Activated naive CD4-positive, alpha-beta T cell (primary cell): ENCODE measurements at places on chromosomes 3 and 15.

- no peak for DNase-seq
Measured at GRCh38 chr15:47258521-47258920, 458.8 kb upstream of the SEMA6D start.

DNA sequence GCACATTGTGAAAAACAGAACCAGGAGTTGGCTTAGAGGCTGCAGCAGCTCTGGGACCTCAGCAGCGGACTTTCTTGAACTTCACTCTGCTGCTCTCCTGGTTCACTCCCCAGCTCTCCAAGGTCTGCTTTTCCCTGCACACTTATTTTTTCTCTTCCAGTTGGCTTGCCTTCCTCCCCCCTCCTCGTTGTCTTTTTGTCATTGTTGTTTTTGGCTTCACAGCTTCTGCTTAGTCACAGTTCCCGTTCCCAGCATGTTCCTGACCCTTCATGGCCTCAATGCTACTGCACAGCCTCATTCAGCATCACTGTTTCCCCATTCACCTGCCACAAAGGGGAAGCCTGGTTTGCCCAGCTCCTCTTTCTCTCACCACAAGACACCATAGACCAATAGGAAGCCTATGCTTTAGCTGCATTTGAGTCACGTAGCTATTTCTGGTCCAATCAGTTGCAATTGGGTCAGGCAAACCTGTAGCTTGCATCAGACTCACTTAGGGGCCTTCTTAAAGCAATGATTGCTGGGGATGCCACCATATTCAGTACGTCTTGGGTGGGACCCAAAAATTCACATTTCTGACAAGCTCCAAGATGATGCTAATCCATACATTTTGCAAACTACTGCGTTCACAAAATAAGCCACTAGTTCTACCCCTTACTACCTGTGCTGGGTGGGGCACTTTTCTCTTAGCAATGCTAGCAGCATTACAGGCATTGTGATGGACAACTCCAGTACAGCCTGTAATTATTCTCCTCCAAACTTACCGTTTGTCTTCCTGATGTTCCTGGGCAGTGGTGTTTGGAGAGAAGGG is 7.8 kb upstream of the SUMF1 start:
- no peak for DNase-seq

- DNase-seq = no peak
Measured at GRCh38 chr15:72491768-72492167, 17.6 kb downstream of the ARIH1 start.

DNA sequence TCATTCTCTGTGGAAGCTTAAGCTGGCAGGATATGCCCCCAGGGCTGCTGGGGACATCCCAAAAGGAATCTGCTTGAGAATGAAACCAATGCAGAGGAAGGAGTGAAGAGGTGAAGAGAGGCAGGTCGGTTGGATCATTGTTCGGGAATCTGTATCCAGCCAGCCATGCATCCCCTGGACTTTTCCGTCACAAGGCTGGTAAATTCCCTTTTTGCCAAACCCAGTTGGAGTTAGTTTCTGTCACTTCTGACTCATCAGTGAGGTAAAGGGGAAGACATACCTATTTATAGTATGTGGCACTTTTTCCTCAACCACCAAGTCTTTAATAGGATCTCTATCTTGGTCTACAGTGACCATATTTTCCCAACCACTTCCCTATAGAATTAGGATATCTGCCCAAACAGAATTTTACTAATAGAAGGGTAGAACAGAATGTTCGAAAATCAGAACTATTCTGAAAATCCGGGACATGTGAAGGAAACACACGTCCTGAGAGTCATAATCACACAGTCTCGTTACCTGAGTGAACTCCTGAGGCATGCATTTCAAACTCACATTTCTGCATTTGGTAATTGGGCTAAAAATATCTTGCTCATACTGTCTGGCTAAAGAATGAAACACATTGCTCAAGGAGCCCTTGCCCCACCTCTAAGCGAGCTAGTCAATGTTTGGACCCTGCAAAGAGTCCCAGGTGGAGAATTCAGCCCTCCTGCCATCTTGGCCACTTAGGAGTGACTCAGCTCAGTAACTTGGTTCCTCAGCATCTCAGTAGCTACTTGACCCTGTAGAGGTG is 289.7 kb upstream of the ADAMTS9 start:
- no peak for DNase-seq

DNA sequence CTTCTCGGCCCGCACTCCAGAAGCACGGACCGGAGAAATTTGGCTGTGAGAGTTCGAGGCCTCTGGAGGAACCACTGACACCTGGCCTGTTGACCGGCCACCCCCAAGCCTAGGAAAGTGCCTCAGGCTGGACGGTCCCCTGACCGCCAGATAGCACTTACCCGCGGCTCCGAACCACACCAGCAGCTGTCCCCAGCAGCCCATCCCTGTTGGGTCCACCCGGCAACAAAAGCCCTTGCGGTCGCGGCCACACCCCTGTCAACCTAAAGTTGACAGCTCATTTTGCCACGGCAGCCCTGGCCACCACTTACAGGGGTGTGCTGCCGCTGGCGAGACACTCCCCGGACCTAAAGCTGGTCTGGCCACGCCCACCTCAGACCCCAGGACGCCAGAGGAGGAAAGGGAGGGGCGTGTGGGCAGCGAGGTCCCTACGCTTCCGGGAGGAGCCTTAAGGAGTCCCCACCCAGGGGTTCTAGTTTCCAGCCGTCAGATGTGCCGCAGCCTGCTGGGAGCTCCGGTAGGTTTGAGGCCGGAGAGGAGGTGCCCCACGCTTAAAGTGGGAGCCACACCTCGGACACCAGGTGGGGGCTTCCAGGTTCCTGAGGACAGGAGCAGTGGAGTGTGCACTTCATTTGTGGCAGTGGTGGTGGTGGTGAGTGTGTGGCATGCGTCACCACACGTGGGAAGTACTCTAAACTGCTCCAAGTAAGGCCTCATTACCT is at the start of gene LTK:
Gene LTK (minus strand): TSS at position 322 of the 722 bp plus-strand sequence. CDS start 118 bp downstream, at position 204.
- no peak for DNase-seq

DNA sequence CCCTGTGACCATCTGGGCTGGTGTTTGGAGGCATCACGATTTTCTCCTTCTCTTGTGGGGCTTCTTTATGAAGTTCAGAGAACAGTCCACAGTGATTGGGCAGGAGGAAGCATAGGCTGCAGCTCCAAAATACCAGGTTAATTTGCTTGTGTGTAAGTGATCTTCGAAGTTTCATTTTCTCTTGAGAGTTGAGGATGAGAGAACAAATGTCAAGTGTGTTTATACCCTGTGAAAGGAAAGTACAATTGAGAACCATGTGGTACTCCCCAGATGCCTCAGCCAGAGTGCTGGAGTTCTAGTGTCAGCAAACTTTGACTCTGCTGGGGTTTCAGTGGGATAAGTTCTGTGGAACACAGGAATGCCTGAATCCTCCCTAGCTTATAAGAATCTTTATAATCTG is 357.1 kb upstream of the CFAP20DC start:
- no peak for DNase-seq

- no peak for DNase-seq
Measured at GRCh38 chr3:22779737-22780136, 423.4 kb upstream of the UBE2E2 start.

DNA sequence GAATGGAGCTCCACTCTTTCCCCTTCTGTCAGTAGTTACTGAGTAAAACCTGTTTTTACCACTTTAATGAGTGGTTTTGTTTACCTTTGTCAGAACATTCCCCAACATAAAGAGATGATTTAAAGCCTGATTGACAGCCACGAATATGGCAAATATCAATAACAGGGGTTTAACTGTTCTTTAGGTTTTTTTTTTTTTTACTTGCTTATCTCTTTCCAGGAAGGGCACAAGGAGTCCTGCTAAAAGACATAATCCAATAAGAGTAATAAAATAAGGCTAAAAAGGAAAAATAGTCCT is 11.5 kb upstream of the UBE2Q2 start:
- no peak for DNase-seq

GRCh38 chr3:85259748-85260147 is 301.0 kb downstream of the CADM2 start:
- DNase-seq = no peak

DNA sequence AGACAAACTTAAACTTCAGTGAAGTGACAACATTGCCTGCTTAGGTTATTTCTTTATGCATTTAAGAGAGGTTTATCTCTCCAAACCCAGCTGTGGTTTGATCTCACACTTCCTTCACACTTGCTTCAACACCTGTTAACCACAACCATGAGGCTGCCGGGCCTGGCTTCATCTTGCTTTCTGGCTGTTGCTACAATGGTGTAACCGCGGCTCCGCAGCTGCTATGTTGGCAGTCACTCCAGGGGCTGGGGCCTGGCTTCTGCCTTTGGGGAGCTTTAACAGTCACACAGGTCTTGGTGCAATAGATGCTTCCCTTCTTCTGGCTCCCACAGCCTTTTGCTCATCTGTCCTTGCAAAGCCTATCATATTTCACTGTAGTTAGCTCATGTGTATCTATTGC is 72.9 kb upstream of the MNS1 start:
- no peak for DNase-seq

DNA sequence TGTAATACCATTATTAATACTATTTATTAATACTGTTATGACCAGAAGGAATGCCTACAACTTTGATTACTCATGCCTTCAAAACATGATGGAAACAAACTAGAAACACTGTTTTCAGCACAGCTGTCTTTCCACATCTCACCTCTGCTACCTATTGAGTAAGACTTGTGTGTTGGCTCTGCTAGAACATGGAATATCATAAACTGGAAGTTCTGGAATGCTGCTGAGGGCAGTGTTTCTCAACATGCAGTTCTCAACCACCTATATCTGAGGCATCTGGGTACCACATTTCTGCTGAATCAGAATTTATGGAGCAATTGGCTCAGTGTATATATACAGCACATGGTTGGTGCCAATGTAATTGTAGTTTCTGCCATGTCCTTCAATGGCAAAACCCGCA is 392.1 kb downstream of the TUSC7 start:
- DNase-seq = no peak

DNA sequence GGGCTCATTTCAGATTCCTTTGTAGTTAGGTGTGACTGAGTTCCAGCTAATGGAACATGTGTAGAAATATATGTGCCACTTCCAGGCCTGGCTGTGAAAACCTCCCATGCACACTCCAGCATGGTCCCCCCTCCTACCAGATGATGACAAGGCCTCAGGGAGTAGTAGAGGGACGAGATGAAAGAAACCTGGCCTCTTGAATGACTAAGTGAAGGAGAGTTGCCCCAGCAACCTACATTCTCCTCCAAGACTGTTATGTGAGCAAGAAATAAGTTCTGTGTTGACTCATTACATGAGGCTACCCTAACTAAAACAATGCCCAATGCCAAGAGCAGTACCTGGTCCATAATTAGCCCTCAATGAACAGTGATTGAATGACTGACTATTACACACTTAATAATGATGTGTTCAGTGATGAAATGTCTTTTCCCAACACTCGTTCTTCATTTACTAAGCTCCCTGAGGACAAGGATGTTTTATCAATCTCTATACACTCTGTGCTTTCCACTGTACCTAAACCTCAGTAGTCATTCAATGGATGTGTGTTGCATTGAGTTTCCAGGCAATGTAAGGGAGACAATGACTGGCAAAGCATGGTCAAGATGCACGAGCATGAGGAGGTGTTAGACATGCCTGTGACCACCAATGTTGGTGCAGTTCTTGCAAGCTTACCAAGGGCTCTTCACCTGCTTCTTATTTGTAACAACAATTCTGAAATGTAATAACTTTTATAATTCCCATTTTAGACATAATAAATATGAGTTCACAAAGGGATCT is 62.0 kb upstream of the BCL6 start:
- DNase-seq = no peak

GRCh38 chr15:55799291-55800212 is 56.6 kb upstream of the PRTG start:
- no peak for DNase-seq

DNA sequence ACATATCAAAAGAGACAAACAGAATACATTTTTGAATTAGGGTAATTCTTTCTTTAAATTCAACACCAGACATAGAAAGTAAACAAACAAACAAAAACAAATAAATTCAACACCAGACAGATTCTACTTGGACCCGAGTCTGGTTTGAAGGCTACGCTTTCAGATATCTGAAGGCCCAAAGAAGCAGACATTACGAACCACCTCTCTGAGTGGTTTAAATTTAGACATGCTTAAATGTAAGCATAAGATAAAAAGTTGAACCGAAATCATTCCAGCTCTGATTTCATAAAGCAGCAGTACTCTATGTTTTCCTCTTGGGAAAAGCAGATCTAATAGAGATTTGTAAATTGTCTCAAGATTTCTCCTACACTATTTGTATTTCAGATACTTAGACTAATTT is 29.9 kb downstream of the UBA5 start:
- DNase-seq = no peak

- DNase-seq = no peak
Measured at GRCh38 chr3:24311881-24312280, 182.8 kb downstream of the THRB start.

DNA sequence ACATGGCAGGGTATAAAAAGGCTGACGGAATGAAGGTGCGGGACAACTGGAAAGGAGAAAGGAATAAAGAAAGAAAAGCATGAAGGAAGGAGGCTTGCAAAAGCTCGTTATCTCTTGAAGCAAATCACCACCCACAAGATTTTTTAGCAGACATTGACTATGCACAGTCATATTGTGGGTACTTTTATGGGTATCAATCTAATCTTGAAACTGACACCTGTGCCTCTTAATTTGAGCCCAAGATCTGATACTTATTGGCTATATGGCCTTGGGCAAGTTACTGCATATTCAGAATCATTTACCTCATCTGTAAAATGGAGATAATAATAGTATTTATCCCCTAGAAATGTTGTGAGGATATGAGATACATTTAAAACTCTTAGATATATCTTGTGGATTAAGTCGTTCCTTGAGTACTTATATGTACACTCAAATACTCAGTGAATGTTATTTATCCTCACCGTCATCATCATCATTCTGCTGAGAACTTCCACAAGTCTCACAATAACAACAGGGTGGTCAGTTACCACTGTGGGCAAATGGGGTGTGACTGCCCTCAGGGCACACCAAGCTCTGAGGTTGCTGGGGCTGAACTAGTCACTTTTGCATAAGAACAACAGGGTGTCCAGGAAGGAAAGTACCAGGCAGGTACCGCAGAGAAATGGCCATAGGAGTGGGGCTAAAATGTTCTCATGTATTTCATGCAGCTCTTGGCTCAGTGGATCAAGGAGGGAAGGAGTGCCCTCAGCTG is 266.1 kb downstream of the SLC9A9 start:
- DNase-seq = no peak

DNA sequence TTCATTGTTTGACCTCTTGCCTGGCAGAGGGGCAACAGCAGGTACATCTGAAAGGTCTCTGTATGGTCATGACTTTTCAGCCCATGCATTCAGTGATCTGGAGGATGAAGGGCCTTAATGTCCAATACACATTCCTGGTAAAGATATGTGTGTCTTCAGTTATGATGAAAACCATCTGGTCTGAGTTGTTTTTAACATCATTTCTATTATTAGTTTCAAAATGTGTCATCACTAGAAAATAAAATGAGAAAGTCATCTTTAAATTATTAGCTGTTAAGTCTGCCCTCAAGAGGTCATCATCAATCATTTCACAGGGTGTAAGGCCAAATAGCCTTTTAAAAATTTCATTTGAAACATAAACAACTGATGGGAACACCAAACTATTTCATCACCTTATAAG is 92.1 kb upstream of the PLSCR4 start:
- no peak for DNase-seq

DNA sequence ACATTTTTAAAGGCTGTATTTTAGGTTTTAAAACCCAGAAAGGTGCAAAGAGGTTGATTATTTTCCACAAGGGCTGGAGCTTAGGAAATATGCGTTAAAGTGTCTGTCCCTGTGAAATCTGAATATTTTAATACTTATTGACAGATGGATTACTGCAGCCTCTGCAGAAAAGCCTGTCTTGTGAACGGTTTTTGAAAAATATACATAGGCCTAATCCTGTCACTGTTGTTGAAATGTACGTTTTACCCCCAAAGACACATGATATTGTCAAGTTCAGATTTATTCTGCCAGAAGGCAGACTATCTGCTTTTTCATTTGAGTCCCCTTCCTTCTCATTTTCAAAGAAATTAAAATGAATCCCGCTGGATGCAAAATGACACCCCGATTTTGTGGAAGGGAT is 2.2 kb upstream of the BCL6 start:
- DNase-seq = no peak
